Upper lobe of right lung (tissue), 1 donor: ENCODE measurements at places on chromosomes 11 and 22. TPM values are rescaled to one million over a fixed set of nuclear protein-coding genes. Genes with fewer than 3 reads are reported as not detected.

GRCh38 chr11:75496305-75496752 is 29.4 kb downstream of the GDPD5 start:
- no peaks in the 10 kb centered on the region for H3K27me3 ChIP-seq
- H3K36me3 ChIP-seq = no peaks in the 10 kb centered on the region
- H3K4me3 ChIP-seq = no peak overlapping the region
- no peak for DNase-seq

DNA sequence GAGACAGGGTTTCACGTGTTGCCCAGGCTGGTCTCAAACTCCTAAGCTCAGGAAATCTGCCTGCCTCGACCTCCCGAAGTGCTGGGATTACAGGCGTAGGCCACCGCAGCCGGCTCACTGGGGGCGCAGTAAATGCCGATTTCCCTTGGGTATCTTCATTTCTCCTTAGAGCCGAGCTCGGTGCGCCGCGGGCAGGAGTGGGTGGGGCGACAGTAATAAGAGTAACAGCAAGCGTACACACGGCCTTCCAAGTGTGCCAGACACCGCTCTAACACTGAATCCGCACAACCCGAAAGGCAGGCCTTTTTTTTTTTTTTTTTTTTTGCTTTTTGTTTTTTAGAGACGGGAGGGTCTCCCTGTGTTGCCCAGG is 500 bp upstream of the ADSL start:
- peak overlapping the region; percentile 89 for H3K4me3 ChIP-seq
- H3K27ac ChIP-seq = peak overlapping the region; percentile 85
- H3K27me3 ChIP-seq = no peaks in the 10 kb centered on the region
- H3K4me1 ChIP-seq = peaks cover 22% of the 10 kb centered on the region
- DNase-seq = peak; percentile 72

DNA sequence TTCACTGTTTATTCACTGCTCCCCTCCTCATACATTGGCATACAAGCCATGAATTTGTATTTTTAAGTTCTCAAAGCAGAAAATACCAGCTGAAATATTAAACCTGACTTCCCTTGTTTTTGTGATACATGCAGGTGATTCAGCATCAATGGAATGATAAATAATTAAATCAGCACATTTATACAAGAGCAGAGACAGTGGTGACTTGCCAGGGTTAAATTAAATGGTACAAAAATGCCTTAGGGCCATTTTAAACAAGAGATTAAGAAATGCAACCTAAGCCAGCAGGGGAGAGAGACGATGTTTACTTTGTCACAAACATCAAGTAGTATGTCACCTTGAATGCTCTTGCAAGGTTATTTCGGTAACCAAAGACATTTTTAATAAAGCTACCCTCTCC is 95.9 kb upstream of the DDI1 start:
- H3K27ac ChIP-seq = no peak overlapping the region
- no peaks in the 10 kb centered on the region for H3K36me3 ChIP-seq
- no peak for DNase-seq
- H3K27me3 ChIP-seq = no peaks in the 10 kb centered on the region

- H3K36me3 ChIP-seq = no peaks in the 10 kb centered on the region
- H3K4me1 ChIP-seq = no peaks in the 10 kb centered on the region
- no peak overlapping the region for H3K4me3 ChIP-seq
- H3K27ac ChIP-seq = no peak overlapping the region
- DNase-seq = no peak
Measured at GRCh38 chr11:8314916-8315315, 51.2 kb upstream of the LMO1 start.

GRCh38 chr11:13258855-13259254 is 18.7 kb upstream of the BMAL1 start:
- H3K27ac ChIP-seq = no peak overlapping the region
- DNase-seq = no peak
- peaks cover 18% of the 10 kb centered on the region for H3K4me1 ChIP-seq
- no peaks in the 10 kb centered on the region for H3K36me3 ChIP-seq
- no peak overlapping the region for H3K4me3 ChIP-seq

GRCh38 chr11:64517992-64518391 is 73.0 kb upstream of the SLC22A12 start:
- no peak overlapping the region for H3K4me3 ChIP-seq
- H3K4me1 ChIP-seq = no peaks in the 10 kb centered on the region
- H3K36me3 ChIP-seq = no peaks in the 10 kb centered on the region
- DNase-seq = no peak
- no peak overlapping the region for H3K27ac ChIP-seq
- peaks cover 20% of the 10 kb centered on the region for H3K27me3 ChIP-seq

DNA sequence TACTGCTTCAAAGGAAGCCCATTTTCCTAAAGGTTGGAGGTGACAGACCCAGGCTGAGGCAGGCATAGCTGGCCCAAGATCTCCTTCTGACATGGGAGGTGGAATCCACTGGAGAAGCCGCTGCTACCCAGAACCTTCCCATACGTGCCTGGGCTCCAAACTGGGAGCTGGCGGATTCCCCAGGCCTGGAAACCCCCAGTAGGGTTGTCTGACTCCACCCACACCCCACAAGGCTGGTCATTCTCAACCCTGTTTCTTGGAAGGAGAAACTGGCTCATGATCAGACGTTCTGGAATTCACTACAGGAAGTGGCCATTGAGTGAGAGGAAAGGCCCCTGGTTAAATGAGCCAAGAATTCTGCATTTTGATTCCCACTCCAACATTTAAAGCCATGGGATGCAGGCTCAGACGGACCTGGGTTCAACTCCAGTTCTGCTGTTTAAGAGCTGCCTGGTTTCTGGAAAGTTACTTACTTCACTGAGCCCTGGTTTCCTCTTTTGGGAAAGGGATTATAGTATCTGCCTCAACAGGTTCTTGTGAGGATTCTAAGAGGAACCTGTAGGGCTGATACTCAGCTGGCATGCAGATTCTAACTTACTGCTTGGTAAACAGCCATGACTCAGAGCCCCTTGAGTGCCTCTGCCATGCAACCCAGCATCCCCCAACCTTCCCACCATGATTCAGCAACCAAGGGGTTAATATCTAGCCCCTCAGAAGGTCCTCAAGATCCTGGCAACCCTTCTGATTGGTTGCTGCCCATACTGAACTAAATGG is 19.4 kb upstream of the TSKU start:
- peaks cover 35% of the 10 kb centered on the region for H3K4me1 ChIP-seq
- H3K4me3 ChIP-seq = no peak overlapping the region
- no peak for DNase-seq
- no peaks in the 10 kb centered on the region for H3K36me3 ChIP-seq
- H3K27ac ChIP-seq = no peak overlapping the region

GRCh38 chr11:8759634-8760033 is 77.0 kb downstream of the RPL27A start:
- peaks cover 28% of the 10 kb centered on the region for H3K4me1 ChIP-seq
- peak overlapping the region; percentile 5 for H3K27ac ChIP-seq
- no peak overlapping the region for H3K4me3 ChIP-seq
- DNase-seq = no peak

GRCh38 chr11:124240621-124241397 is at the start of gene OR8G1:
TSS of gene OR8G1 (plus strand) at chr11:124241095. CDS start at chr11:124249676, 8,581 bp downstream.
- no peaks in the 10 kb centered on the region for H3K4me1 ChIP-seq
- H3K27me3 ChIP-seq = no peaks in the 10 kb centered on the region
- H3K27ac ChIP-seq = no peak within 1 kb of the TSS
- no peak for DNase-seq
- H3K4me3 ChIP-seq = no peak within 1 kb of the TSS

The HBE1 gene
- not detected for total RNA-seq

The MS4A6E gene
- not detected for total RNA-seq

The SPON1 gene
- 76.8 TPM for total RNA-seq

The GDPD4 gene
- not detected for total RNA-seq
